ENCODE measurements at places on chromosomes 13 and 19.
A peak's percentile ranks its signal among the peaks of the same experiment; 100 is the strongest.

- no peak for DNase-seq
Observed at GRCh38 chr13:109371066-109371465, 415.3 kb downstream of the IRS2 start.

DNA sequence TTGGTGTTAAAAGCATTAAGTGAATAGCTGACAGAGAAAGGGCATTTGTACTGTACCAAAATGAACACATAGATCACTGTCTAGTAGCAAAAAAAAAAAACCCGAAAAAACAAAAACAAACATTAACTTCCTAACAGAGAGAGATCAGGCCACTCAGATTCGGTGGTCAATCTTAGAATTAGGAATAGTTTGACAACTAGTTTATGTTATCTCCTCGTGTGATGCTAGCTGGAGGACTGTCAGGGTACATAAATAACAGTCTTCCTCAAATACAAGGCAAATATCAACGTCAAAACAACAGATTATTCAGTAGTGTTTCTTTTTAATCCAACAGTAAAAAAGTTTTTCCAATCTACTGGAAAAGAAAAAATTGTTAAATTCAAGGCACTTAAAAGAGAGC, 1.7 kb downstream of the ZMYM5 start:
- DNase-seq, result no peak

GRCh38 chr19:16575861-16576689, 3.9 kb upstream of the SLC35E1 start:
- DNase-seq, result no peak

GRCh38 chr19:54164369-54165068, 5.0 kb upstream of the LENG1 start:
- DNase-seq, result peak; percentile 34

DNA sequence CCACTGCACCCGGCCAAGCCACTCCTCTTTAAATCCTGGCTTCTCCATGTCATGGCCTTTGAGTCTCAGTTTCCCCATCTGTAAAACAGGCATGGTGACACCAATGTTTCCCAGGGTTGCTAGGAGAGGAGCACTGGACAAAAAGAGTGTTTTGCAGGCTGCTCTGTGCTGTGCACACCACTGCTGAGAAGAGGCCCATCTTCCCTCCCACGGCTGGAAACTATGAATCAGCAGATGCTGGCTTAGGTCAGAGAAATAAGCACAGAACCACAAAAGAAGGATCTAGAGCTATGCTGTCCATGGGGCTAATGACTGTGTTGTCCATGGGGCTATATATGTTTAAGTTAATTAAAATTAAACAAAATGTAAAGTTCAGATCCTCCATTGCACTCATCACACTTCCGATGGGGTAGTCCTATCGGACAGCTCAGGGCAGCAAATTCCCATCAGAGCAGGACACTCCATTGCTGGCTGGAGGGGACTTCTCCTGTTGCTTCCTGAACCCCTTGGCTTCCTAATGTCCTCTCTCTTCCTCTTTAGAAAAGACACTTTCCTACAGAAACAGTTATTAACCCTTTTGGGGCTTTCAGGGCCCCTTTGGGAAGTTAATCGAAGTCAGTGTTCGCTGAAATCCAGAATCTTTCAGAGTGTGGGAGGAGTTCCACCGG, 37.1 kb downstream of the TSHZ3 start:
- DNase-seq, result no peak

DNA sequence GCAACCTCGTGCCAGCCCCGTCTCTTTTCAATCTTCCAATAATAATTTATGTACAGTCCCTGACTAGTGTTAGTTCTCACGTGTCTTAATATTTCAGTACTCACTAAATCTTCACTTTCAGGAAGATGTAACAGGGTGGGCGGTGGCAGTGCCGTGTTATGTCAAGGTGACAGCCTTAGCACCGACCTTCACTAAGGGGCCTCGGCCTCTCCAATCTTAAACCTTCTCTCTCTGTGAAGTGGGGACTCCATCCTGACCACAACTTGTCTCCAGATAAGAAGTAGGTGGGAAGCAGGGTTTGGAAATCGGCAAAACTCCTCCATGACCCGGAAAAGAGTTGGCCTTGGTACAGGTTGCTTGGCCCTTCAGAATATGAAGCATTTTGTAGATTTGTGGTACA, 1.8 kb downstream of the RPS19 start:
- no peak for DNase-seq

- no peak for DNase-seq
Observed at GRCh38 chr19:10093295-10094186, 7.4 kb downstream of the SHFL start.

DNA sequence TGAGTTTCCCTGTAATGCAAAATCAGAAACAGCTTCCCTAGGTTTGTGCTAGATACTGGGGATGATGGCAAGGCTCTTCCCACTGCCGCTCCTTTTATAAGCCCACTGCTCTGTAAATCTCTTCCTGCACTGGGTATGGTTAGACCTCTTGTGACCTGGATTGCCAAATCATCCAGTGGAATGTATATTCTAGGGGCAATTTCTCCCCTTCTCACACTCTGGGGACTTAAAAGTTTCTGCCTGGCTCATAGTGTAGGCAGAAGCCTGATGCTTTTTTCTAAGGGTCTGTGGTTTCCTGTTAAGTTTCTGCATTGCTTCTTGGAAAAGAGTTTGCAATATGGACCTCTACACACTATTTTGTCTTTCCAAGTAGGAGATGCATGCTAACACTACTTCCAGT, 1582.0 kb upstream of the PCDH20 start:
- no peak for DNase-seq

DNA sequence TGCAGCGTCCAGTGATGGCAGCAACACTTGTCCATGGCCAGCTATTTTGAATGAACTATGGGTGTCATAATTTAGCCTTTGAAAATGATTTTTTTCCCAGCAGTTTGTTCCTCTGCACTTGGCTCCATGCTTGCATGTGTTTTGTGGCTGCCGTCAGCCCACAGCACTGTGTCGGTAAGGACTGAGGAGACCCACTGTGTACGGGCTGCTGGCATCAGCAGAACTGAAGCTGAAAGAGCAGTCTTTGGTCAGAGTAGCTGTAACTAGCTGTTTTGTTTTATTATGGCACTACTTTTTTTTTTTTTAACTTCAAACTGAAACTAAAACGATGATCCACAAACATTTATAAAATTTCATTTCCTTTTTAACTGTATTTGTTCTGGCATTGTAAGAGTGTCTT, 50.3 kb upstream of the TEX29 start:
- DNase-seq, result no peak

- DNase-seq, result no peak
Observed at GRCh38 chr13:74145249-74145975, 11.2 kb upstream of the KLF12 start.

GRCh38 chr13:36418022-36418805, 14.1 kb upstream of the CCNA1 start:
- no peak for DNase-seq

- no peak for DNase-seq
Observed at GRCh38 chr13:88115976-88116375, 444.8 kb downstream of the SLITRK5 start.

- no peak for DNase-seq
Observed at GRCh38 chr13:109333893-109334651, 452.3 kb downstream of the IRS2 start.

- DNase-seq, result no peak
Observed at GRCh38 chr19:33296488-33296971, 5.8 kb downstream of the CEBPA start.

DNA sequence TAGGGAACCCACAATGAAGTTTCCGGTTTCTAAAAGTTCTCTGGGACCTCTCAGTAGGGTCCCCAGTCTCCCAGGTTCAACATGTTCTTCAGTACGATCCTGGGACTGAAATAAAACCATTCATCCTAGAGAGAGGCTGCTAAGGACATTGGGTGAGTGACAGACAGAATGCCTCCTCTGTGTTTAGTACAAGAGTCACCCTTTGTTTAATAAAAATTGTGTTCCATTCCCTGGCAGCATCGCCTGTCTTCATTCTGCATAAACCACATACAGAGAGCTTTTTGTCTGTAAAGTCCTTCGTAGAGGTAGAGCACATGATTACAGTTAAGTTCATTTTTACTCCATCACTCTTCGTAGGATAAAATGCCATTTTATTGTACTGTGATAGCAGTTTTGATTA, 95.3 kb upstream of the GPR12 start:
- no peak for DNase-seq

- DNase-seq, result peak; percentile 43
Observed at GRCh38 chr19:35468637-35469036, 20.6 kb downstream of the FFAR2 start.

GRCh38 chr19:39471756-39472536, 8.7 kb upstream of the TIMM50 start:
- DNase-seq, result no peak

DNA sequence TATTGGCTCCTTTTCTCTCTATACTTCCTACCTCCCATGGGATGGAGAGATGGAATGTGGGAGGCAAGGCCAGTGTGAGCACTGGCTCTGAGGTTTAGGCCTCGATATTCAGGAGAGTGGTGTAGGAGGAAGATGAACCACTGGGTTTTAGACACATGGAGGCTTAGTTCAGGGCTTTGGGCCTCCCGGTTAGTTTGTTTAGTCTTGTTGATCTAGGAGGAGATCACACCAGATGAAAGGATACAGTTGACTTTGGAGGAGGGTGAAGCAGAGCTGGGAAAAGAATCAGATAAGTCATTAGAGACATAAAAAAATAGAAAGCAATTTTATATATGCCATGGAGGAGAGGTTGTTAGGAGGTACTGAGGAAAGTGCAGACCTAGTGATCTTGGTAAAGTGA, 30.9 kb downstream of the RNASEH2B start:
- no peak for DNase-seq

- no peak for DNase-seq
Observed at GRCh38 chr13:100089465-100090032, 656 bp downstream of the PCCA start.

GRCh38 chr13:94139393-94139995, 340.0 kb downstream of the DCT start:
- DNase-seq, result no peak

GRCh38 chr13:95579303-95579702, 26.8 kb downstream of the CLDN10 start:
- DNase-seq, result no peak

DNA sequence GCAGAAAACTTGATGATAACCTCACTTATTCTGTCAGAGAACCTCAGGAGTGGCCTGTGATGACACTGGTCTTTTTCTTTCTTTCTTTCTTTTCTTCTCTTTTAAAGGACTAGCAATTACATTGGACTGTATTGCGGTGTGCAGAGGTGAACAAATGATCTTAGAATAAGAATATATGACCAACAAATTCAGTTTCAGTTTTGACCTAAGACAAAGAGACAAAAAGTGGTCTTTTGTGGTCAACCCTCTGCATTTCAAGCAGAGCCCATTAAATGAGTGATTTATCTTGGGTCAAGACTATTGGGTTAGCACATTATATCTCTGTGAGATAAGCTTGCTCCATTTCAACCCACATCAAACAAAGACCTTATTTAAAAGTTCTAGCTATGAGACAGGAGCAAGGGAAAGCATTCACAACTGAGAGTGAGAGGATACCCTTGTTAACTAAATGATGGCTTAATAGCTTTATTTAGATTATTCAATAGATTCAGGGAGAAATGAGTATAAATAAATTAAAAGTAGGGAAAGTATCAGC, 644.4 kb downstream of the PCDH9 start:
- DNase-seq, result no peak

GRCh38 chr19:27774827-27775226, 1438.1 kb downstream of the UQCRFS1 start:
- DNase-seq, result no peak

DNA sequence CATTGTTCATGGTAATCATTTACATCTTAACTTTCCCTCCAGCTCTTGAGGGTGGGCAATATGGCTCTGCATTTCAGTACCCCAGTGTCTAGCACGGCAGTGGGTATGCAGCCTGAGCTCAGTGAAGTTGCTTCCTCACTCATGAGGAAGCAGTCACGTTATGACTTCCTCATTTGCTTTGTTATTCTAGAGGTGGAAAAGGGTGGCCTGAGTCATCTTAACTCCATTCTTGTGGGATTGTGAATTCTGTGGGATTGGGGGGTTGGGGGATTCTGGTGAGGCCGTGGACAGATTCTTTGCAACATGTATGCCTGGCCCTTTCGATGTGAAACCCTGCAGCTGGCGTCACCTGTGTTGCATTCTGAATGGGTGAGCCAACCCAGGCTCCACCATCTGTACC, 406.7 kb upstream of the ZNF507 start:
- DNase-seq, result no peak

GRCh38 chr19:3216874-3217273, 7.6 kb upstream of the CELF5 start:
- DNase-seq, result no peak

DNA sequence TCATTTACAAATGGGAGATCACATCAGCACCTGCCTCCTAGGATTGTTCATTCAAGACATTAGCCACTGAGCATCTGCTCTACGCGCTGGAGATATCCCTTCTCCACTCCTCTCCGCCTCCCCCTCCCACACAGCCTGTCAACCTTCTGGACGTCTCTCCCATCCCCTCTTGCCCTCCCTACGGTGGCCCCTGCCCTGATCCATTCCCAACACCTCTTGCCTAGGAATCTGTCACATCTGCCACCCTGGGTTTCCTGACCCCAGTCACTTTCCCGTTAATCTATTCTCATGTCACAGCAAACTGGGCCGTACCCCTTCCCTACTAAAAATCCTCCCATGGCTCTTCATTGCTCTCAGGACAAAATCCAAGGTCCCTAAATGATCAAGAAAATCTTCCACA, 10.3 kb downstream of the DYRK1B start:
- no peak for DNase-seq

DNA sequence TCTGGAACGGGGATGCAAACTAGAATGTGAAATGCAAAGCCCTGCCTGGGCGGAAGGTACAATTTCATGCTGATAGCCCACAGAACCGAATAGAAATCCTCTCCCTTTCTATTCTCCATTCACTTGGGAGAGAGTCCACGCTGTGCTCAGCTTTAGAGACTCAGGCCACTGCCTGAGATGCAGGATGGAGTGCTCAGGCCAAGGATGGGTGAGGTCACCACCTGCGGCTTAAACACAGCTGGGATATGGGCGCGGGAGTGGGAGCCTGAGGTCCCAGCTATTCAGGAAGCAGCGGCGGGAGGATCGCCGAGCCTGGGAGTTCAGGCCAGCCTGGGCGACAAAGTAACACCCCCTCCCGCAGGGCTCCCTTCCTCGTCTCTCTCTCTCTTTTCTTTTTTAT, 446 bp upstream of the ZNF83 start:
- DNase-seq, result no peak

DNA sequence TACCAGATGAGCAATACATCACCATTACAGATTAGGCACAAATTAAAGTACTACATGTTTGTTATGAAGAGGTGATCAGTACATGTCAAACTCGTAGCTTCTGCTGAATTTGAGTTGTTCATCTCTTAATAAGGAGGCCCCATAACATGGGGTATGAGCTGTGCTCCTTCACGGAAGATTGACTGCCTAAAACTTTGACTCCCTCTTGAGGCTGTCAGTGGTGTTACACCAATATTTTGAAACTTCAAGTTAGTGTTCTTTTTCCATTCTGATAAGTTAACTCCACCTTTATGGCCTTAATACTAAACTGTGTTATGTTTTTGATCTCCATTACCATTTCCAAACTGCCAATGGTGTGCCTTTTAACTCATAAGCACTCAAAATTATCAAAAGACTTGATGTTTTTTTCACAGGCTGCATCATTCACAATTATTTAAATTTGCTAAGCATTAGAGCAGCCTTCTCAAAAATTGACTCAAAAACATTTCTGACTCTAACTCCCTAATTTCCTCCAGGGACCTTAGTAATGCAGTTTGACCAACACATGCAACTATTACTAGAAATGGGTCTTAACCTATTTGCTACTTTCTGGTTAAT, 1591.5 kb downstream of the PCDH9 start:
- no peak for DNase-seq
